ENCODE measurements at places on chromosomes 13 and 19.
A peak's percentile ranks its signal among the peaks of the same experiment; 100 is the strongest.

DNA sequence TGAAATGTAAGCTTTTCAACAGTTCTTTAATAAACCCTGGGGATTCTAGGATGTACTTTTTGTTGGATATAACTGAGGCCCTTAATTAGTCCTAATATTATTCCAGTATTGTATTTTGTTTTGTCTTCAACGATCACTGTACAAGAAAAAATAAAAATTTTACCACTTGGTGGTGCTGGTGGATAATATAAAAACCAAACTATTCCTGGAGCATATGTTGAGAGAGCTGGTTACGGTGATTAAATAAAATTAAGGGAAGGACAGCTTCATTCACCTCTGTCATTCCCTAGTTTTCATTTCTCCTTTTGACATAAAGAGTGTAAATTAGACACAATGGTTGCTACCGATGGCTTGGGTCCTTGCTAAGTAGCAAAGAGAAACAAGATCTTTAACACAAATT, 598.6 kb upstream of the PCDH20 start:
- DNase-seq: no peak

GRCh38 chr19:45254044-45254531, 3.0 kb downstream of the MARK4 start:
- no peak for DNase-seq

- DNase-seq: no peak
Observed at GRCh38 chr13:70795484-70795883, 687.2 kb upstream of the KLHL1 start.

- DNase-seq: no peak
Observed at GRCh38 chr13:46491641-46492040, 61.3 kb upstream of the LRCH1 start.

- DNase-seq: peak; percentile 3
Observed at GRCh38 chr13:53782488-53782961, 753.9 kb downstream of the OLFM4 start.

DNA sequence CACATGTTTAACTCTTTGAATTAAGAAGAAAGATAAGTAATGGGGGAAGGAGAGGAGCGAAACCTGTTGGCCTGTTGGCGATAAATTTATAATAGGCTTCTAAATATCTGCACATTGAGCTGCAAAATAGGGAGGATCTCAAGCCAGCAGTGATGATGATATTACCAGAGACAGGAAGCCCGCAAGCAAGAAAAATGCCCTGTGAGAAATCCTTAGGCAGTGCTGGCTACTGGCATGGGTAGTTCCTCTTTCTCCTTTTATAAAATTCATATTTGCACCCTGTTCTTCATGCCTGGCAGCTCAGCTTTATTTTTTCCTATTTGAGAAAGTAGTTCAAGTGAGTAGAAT, 858 bp upstream of the USP12 start:
- peak; percentile 23 for DNase-seq

GRCh38 chr19:44003461-44004009, 778 bp downstream of the ZNF230 start:
- DNase-seq: peak; percentile 28

DNA sequence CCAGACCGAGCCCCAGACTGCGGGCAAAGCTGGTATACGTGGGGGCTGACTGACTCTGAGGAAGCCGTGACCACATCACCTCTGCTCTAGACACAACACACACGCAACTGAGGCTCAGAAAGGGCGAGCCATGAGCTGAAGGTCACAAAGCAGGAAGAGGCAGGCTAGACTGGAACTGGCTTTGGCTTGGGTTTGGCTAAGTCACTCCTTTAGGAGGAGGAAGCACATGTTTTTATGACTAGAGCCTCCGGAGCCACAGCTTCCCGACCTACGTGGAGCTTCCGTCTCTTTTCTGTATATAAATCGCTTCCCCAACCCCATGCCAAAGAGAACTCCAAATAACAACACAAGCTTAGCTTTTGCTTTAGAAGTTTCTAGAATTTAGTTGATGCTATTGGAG, 48.0 kb downstream of the RFX2 start:
- peak; percentile 40 for DNase-seq

GRCh38 chr13:34842466-34842865, 99.6 kb upstream of the NBEA start:
- no peak for DNase-seq

DNA sequence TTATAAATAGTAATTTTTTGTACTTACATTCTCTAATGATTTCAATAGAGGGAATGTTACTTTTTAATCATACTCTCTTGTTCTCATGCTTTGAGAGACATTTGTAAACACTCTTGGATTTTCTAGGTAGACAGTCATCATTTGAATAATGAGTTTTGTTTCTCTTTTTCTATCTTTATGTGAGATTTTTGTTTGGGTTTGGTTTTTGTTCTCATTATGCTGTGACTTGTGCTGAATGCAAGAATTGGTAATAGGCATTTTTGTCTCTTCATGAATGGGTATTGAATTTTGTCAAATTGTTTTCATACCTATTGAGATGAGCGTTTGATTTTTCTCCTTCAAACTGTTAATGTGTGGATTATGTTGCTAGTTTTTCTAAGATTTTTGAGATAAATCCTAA, 56.8 kb upstream of the GPR183 start:
- no peak for DNase-seq
